ENCODE measurements at places on chromosomes 2 and 18.
A peak's percentile ranks its signal among the peaks of the same experiment; 100 is the strongest.

DNA sequence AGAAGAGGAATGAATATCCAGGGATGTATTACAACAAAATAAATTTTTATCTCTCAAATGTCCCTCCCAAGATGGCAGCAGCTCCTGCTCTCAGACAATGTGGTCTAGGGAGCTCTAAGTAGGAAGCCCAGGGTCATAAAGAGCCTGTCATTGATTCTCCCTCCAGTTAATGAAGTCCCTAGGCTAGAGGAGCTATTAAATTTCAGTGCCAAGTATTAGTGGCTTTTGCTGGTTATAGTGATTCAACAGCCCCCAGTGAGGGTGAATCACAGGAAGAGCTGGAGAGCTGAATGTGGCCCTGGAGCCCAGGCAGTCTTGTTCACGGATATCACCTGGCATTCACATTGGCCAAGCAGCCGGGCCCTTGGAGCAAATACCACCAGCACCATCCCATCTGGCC is 109.8 kb upstream of the YPEL5 start:
- DNase-seq, result no peak

GRCh38 chr2:39732482-39732881 is 46.6 kb downstream of the THUMPD2 start:
- no peak for DNase-seq

GRCh38 chr2:115214050-115214449 is 771.6 kb downstream of the DPP10 start:
- no peak for DNase-seq

DNA sequence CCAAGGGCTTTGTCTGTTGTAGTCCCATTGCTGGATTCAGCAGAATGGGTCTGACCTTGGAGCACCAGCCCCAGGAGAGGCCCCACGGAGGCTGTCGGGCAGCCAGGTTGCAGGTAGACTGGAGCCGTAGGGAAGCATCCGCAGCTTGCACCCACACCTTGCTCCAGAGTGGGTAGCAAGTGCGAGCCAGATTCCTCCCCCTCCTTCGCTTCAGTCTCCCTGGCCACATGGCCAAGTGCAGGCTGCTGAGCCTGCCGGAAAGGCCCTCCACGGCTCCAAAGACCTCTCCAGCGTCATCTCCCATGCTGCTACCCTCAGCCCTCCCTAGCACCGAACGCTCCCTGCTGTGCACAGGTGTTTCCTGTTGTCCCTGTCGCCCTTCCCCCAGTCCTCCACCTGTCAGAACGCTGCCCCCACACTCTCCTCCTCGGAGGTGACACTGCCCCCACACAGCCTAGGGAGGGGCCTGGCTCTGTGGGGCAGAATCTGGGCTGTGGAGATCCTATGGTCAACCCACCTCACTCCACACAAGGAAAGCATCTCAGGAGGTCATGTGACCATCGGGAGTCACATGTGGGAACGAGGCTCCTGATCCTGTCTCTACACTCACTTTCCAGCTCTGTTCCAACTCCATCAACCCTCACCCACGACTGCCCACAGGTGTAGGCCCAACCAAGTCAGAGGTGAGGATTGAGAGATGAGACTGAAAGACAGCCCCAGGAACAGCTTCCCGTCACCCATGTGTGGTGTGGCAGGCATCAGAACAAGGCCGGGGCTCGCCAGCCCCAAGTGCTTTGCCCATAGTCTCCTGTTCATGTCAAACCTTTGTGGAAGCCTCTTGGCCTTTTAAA is 8.3 kb downstream of the KCNF1 start:
- no peak for DNase-seq

DNA sequence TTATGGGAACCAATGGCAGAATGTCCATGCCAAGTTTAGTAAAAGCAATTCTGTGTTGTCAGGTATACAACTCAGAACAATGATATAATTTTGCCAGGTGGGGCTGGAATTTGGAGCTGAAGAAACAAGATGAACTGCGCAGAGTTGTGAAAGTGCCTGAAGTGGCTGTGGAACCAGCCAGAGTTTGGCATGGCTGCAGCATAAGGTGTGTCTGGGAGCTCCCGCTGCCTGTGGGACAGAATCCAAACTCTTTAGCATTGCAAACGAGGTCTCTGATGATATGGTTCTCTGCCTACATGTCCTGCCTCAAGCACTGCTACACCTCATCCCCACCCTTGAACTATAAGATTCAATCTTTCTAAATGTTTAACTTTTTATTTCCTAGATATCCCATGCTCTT is 909.7 kb downstream of the EPHA4 start:
- no peak for DNase-seq

- no peak for DNase-seq
Measured at GRCh38 chr18:29185801-29186200, 1008.9 kb upstream of the CDH2 start.

DNA sequence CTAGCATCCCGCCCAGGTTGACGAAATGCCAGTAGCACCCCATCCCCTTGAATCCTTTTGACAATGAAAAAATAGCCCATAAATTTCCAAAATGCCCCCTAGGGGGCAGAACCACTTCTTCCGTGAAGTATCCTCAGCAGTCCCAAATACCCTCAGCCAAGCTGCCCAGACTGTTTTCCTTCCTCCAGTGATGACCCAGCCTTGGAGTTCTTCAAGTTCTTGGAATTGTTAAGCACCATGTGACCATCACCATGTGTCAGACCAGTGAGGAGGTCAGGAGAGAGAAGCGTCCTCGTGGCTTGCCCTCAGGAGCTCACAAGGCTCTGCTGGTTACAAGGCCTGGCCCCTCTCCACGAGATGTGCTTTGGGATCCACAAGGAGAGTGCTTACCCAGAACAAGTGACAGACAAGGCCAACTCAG is 1.4 kb upstream of the SLC23A3 start:
- peak; percentile 51 for DNase-seq

DNA sequence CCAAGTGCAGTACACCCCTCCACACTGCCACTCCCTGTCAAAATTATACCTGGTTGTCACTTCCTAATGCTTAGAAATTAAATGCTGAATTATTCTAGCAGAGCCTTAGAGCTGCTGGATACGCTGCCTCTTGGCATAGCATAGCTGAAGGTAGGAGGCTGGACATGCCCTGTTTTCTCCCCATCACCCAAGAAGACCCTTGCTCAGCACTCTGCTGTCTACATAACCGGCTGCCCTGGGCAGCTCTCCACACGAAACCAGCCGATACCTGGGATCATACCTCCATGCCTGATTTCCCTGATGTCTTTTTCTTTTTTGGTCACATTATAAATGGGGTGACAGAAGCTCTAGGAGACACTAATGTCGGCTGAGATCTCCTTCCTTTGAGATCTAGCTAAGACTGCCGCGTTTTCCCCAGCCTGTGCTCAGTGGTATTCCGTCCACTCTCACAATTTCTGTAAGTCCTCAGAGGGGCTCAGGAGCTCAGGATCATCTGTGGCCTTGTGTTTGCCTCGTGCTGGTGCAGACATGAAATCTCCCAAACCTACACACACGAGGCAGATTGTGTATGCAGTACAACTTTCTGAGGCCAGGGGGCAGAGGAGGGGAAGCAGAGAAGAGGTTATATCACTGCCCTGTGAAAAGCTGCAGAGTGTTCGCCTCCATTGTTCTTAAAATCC is 13.5 kb upstream of the ZAP70 start:
- peak; percentile 73 for DNase-seq

DNA sequence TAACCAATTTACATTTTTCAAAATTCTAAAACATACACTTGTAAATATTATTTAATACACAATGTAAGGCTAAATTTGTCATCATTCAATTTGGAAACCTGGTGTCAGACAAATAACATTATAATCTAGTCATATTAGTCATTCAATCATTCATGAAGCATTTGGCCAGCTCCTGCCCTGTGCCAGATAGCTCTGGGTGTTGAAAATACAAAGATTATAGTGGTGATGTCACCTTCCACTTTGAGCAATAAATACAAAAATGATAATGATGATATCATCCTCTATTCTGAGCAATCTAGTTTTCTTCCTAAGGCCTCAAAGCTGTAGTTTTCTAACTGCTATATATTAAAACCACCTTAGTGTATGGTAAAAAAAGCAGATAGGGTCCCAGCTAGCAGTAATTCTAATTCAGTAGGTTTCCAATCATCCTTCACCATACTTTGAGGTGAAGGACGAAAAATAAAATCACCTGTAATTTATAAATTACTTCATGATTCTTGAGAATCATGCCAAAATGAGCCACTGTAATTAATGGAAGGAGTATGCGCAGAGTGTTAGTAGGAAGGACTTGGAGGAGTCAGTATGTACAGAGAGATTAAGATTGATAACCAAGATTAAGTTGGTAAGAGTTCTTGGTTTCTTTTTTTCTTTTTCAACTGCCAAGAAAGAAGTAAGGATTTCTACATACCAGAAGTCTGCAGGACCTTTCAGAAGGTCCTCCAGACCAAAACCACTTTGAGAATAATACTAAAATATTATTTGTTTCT is 23.2 kb downstream of the MEMO1 start:
- DNase-seq, result no peak

GRCh38 chr2:182740701-182741100 is 24.6 kb downstream of the DNAJC10 start:
- DNase-seq, result no peak

DNA sequence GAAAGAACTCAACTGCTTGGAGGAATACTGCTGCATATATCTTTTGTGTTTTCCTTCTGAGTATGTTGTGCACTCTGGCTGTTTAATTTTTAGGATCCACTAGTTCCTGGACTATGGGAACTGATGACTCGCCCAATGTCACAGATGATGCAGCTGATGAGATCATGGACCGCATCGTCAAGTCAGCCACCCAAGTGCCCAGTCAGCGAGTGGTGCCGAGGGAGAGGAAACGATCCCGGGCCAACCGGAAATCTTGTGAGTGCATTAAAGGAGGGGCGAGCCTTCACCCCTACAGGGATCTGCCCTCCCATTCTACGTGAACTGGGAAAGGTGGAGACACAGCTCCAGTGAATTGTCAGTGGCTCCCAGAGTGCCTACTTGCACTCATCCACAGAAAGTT is 59.6 kb downstream of the TPGS2 start:
- DNase-seq, result no peak

DNA sequence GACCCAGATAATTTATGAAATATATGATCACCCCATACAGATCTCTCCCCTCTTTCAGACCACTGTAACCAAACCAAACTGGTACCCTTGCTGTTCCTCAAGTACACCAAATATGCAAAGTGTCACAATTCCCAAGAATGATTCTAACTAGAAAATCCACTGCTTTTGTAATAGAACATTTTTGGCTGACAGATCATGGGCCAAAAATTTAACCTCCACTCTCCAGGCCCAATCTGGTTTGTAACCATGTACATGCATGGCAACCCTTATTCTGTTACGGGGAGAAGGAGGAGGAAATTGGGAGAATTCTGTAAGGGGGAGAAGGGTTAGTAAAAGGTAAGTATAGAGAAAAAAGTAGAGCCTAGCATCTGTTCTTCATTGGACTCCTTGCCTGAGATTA is 62.0 kb downstream of the IKZF2 start:
- DNase-seq, result no peak

- no peak for DNase-seq
Measured at GRCh38 chr2:27451095-27451494, 8.9 kb downstream of the KRTCAP3 start.

- DNase-seq, result no peak
Measured at GRCh38 chr2:74021407-74021755, 36.7 kb downstream of the TET3 start.

DNA sequence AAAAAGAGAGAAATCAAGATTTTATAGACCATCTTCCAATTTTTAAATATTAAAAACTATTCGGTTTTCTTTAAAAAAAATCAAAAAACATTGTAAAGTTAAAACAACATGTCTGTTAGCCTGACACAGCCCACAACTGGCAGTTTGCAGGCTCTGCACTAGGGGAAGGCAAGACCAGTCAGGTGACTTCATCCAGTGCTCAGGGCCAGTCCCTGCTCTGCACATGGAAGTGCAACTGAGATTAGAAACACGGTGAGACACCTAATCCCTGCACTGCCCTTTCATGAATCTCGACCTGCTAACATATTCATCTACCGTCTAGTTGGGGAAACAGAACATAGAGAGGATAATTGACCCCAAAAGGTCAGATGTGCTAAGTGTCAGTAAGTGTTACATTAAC is 135.2 kb downstream of the BARD1 start:
- DNase-seq, result no peak

DNA sequence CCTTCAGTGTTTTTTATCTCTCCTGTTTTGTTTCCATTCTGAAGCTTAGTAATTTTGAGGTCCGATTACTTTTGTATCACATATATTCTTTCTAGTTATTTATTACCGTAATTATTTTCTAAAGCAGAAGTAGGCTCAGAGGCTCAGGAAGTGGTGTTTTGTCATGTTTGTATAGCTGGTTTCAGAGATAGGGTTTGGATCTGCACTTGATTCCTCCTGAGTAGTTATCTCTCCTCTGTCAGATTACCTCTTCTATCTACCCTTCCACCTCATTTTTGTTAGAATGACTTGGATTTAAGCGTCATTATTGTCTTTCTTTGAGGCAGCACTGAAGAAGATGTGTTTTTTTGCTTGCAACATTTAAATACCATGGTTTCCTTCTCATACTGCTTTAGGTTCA is 95.4 kb downstream of the MTA3 start:
- no peak for DNase-seq

DNA sequence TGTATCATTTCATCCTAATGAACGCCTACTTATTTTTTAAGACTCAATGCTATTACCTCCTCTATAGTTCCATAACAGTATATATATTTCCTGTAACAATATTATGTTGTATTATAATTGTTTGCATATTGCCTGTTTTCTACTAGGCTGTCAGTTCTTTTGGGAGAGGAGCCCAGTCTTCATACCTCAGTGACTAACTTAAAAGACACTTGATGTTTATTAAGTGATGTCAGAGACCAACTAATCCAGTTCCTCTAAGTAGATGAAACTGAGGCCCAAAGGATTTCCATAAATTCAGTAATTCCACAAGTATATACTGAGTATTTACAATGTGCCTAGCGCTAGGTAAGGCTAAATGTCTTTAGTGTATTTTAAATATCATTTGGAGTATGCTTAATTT is 48.9 kb upstream of the AAK1 start:
- no peak for DNase-seq

DNA sequence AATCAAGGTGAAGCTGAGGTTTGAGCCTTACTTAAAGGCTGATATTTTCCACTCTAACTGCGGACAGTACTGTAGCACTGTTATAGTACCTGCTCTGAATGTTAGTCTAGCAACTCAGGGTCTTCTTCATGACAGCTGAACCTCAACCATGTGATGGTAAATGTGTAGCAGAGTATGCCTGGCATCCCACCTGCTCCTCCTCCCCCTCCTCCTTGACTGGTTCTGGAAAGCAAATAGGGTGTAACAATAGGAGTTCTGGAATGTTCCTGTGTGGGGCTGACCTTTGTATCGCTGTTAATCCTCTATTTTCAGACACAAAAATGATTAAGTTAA is 447 bp upstream of the CCL20 start:
- no peak for DNase-seq

DNA sequence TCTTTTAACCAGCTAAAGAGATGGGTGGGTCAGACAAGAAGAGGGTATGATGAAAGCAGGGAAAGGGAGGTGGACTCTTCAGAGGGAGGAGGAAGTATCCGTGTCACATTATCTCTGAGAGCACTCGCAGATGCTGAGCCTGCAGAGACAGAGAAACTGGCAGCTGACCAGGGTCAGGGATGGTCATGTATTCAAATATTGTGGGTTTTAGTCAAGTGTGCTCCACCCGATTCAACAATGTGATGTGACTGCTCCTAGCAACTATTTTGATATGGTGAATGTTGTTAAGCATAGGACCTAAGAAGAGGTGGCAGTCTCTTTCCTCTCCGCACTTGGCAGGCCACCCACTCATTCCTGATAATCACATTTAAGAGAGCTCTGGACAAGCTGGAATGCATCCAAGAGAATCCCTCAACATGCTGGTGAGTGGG is 1.3 kb upstream of the CLIP4 start:
- DNase-seq, result peak; percentile 82

All from Calu3 (cell line).